ENCODE measurements at places on chromosomes 5 and 9.

DNA sequence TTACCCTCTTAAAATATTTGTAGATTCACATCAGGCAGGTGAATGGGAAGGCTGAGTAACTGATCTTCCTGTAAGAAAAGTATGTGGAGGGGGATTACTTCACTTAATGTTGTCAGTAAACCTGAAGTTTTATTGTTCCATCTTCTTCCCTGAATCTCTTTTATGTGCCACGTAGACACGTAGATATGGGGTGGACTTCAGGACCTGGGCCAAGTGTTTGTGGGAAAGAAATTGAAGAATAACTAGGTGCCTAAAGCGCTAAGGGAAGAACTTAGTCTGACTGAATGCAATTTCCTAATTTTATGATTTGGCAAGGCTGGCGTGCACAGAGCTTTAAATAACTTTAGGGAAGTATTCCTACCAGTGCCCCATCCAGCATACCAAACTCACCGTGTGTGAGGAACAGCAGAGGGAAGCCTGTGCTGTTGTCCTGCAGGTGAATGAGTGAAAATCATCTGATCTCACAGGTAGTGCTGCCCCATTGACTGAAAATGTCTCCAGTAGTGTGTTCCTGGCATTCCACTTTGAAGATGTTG lies 323.4 kb downstream of the KDM4C start:
- DNase-seq, result no peak

GRCh38 chr5:41925555-41925951 lies 472 bp downstream of the FBXO4 start:
- no peak for DNase-seq

- DNase-seq, result no peak
Measured at GRCh38 chr9:126413391-126414068, 86.9 kb downstream of the MVB12B start.

- DNase-seq, result no peak
Measured at GRCh38 chr9:69178583-69179011, 4.5 kb downstream of the TJP2 start.

DNA sequence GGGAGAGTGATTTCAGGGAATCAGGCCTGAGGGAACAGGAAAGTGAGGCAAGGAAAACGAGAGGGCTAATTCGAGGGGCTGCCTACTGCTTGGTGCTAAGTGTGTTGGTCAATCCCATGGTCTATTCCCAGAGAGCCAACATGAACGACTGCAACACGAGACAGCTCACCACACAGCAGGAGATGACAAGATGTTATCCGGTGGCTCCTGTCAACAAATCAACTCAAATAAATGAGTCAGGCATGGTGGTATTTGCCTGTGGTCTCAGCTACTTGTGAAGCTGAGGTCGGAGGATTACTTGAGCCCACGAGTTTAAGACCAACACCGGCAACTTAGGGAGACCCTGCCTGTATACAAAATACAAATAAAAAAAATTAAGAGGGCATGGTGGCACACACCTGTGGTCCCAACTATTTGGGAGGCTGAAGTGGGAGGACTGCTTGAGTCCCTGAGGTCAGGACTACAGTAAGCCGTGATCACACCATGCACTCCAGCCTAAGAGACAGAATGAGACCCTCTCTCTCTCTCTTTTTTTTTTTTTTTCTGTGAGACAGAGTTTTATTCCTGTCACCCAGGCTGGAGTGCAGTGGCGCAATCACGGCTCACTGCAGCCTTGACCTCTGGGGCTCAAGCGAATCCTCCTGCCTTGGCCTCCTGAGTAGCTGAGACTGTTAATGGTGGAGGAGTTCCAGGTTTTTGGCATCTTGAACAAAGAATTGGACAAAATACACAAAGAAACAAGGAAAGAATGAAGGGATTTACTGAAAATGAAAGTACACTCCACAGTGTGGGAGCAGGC lies 9.0 kb upstream of the FAF2 start:
- no peak for DNase-seq

DNA sequence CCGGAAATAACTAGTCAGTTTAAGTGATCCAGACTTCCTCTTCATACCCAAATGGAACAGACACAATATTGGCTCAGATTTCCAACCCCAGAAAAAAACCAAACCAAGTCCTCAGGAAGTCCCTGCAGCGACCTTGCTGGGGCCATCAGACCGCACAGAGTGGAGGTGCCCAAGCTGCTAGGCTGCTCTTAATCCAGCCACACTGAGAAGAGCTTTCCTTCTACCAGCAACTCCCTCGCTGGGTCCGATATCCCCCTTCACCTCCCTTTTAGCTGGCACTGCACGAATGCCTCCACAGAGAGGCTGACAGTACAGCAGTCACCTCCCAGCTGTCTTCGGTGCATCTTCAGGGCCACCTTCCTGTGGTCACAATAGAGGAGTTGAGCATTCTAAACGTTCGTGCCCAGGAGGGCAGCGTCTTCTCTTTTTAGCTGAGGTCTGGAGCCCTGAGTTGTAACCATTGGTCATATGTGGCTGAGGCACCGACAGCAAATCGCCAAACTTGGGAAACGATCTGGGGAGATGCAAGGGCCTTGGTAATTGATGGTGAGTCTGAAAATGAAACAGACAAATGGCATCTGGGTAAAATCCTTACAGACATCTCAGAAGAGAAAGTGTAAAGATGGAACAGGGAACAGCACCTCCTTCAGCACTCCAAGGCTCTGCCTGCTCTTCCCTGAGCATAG lies 5.7 kb downstream of the NAIF1 start:
- no peak for DNase-seq

DNA sequence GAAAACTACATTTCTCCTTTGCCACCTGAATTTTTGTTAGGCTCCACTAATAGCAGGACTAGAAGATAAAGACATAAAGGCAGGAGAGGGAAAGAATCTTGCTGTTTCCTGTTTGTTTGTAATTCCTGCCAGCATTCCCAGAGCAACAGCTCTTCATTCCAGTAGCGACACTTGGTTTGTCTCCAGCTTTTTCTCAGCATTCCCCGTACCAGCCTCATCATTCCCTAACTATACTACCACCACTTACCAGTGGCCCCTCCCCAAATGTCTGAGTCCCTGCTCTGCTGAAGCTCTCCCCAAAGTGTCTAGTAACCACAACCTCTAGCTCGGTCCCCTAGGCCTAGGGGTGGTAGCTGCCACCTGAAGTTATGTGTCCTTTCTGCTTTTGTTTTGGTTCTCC lies 18.6 kb downstream of the CETN3 start:
- no peak for DNase-seq

GRCh38 chr9:24765025-24765756 lies 219.5 kb upstream of the IZUMO3 start:
- DNase-seq, result no peak

- no peak for DNase-seq
Measured at GRCh38 chr9:3768286-3768685, 242.5 kb upstream of the RFX3 start.

DNA sequence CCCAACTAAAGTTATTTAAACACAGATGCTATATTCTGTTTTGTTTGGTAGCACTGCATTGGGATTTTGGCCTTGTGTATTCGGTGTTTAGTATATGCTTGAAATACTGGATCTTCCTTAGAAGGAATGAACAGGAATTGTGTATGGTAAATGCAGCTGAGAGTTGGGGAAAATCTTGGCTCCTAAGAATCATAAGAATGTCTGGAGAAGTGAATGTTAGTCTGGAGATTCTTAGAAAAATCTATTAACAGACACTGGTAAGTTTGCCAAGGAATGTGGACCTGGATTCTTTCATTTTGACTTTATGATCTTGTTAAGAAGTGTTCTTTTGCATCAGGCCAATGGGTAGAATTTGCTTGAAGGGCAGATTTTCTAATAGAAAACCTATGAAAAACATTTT lies 38.9 kb downstream of the SNX30 start:
- no peak for DNase-seq

- DNase-seq, result no peak
Measured at GRCh38 chr9:89544279-89544661, 46.4 kb upstream of the SEMA4D start.

DNA sequence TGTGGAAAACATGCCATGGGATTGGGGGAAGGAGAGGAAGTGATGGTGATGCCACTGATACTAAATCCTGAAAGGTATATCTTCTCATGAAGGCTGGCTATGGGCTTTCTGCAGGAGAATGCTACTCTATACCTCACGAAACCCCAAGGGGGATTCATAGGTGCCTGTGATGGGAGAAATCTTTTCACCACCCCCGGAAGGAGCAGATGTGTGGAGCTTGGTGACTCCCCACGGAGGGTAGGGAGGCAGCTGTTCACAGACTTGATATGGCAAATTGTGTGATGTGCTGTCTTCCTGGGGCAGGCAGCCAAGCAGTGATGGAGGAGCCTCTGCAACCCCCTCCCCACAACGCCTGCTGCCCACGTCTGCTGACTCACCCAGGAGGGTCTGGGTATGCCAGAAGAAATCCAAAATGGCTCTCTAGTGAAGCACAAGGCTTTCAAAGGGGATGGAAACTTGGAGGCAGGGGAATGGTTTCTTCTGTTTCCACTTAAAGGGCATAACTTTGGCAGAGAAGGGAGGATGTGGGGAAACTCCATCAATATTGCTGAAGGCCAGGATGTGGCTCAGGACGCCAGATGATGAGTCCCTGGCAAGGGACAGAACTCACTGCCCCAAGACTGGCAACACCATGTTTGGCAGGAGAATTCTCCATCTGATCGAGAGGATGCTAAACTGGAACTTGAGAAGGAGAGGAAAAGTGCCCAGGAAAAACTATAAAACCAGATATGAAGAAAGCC lies 188.3 kb downstream of the GABBR2 start:
- no peak for DNase-seq

DNA sequence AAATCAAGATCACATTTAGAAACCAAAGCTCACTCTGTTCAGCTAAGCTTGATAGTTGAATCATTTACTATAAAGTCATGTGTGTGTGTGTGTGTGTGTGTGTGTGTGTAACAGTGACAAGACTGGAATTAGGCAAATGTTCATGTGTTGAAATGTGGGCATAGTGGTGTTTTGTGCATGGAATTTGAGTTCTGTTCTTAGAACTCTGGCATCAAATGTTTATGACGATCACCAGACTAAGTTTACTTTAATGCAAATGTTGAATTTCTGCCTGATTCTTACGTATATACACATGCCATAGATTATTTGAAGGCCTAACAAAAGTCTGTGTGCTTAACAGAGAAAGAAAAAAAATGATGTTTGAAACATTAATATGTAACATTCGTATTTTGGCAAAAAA lies 72.8 kb upstream of the COL5A1 start:
- DNase-seq, result no peak

DNA sequence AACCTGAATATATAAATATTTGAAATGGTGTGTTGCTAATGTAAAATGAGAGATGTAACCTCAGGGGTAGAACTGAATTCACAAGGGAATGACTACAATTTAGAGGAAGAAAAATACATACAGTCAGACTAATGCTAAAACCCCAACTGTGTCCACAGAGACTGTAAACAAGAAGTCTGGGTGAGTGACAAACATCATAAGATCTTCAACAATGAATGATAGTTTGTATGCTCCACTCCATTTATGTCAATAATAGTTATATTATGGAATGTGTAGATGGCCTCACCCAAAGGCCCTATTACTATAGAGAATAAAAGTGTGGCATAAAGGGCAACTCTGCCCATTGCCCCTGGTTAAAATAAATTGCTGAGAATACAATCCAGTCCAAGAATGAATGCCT lies 102.9 kb downstream of the CETN3 start:
- no peak for DNase-seq

GRCh38 chr5:14301186-14301585 lies 158.0 kb downstream of the TRIO start:
- DNase-seq, result no peak

DNA sequence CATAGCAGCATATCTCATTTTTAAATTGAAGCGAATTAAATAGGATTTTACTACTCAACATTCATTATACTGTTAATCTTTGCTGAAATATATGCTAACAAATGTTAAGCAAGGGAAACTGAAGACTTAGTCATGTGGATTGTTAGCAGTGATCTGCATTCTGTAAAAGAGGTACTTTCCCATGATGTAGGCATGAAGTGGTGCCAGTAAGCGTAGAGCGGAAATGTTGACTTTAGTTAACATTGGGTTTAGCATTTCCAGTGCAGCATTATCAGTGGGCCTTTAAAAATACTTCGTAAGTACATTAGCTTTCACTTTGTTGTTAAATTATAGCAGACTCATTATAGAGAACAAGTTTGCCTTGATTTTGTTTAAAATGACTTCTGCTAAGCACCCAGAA lies 130.3 kb downstream of the CDC42SE2 start:
- no peak for DNase-seq

- no peak for DNase-seq
Measured at GRCh38 chr5:92559781-92560180, 1021.2 kb downstream of the NR2F1-AS1 start.

GRCh38 chr5:145236127-145236526 lies 599.0 kb downstream of the PRELID2 start:
- DNase-seq, result no peak

DNA sequence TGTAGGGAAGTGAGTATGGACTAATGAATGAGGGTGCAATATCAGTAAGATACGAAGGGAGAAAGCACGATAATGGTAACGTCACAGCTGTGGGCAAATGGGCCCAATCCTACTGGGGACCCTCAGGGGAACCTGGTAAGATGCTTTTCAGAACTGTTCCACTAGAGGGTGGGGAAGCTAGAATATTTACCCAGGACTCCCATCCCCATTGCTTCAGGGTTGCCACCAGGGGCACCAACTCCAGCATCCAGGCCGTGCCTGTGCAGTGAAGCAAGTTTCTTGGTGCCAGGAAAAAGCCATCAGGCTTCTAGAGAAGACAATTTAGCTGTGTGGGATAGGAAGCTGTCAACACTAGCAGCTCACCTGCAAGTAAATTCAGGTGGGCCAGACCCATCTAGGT lies 409.3 kb downstream of the AGTPBP1 start:
- DNase-seq, result no peak

GRCh38 chr9:129398101-129398960 lies 220.3 kb upstream of the IER5L start:
- DNase-seq, result no peak

- DNase-seq, result no peak
Measured at GRCh38 chr9:21770871-21771560, 31.4 kb upstream of the MTAP start.

DNA sequence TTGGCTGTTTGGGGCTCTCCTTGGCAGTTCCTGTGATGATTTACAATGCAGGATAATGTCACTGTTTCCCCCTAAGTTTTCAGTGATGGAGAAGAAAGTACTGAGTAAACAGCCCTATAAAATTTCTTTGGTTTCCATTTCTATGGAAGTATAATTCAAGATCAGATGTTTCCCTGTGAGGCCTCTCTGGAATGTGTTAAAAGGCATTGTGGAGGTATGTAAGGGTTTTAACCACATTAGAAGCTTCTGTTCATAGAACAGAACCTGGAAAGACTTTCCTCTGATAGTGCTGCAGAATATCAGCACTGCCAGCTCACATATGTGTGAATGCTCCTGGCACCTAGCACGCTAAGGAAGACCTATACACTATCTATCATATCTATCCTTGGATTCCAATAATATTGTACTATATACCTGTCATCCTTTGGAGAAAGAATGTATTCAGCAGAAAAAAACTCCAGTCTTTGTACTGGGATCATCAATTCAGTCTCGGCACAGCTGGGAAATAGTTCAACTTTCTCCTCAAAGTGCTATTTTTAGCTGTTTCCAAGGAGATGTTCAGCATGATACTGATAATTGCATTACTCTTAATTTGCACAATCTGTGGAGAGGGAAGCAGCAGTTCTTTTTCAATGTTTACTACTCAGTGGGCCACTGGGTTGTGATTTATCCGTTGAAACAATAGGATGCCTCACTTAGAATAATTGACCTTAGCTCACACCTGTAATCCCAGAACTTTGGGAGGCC lies 21.9 kb downstream of the TTC1 start:
- no peak for DNase-seq

- no peak for DNase-seq
Measured at GRCh38 chr5:113574417-113574816, 60.9 kb downstream of the YTHDC2 start.

GRCh38 chr9:35274993-35275392 lies 113.2 kb downstream of the UNC13B start:
- no peak for DNase-seq

All from stimulated activated CD8-positive, alpha-beta memory T cell treated with anti-CD3 and anti-CD28 coated beads, Interleukin-4, amount 100 ng/mL, for 1 hour (primary cell).